ENCODE measurements at places on chromosomes 3 and 15.

DNA sequence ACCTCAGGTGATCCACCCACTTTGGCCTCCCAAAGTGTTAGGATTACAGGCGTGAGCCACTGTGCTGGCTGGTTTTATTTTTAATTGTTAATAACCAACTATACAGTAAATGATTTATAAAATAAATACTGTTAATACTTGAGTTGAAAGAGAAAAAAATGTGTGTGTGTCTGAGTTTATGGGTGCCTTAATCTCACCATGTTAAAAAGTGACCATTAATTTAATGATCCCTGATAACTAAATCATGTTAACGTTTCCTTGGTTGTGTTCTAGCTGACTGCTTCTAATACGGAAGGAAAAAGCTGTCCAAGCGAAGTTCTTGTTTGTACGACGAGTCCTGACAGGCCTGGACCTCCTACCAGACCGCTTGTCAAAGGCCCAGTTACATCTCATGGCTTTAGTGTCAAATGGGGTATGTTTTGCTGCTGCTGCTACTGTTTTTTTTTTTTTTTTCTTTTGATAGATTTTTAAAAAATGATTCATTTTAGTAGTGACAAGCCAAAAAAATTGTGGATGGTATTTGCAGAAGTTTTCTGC is 113.5 kb downstream of the GHSR start:
- DNase-seq: no peak

GRCh38 chr3:132311841-132312240 is 5.4 kb upstream of the ACP3 start:
- DNase-seq: no peak

GRCh38 chr15:43186003-43186353 is 775 bp downstream of the CCNDBP1 start:
- no peak for DNase-seq

- no peak for DNase-seq
These were observed 18.9 kb downstream of the MAP2K1 start for GRCh38 chr15:66405615-66406014.

DNA sequence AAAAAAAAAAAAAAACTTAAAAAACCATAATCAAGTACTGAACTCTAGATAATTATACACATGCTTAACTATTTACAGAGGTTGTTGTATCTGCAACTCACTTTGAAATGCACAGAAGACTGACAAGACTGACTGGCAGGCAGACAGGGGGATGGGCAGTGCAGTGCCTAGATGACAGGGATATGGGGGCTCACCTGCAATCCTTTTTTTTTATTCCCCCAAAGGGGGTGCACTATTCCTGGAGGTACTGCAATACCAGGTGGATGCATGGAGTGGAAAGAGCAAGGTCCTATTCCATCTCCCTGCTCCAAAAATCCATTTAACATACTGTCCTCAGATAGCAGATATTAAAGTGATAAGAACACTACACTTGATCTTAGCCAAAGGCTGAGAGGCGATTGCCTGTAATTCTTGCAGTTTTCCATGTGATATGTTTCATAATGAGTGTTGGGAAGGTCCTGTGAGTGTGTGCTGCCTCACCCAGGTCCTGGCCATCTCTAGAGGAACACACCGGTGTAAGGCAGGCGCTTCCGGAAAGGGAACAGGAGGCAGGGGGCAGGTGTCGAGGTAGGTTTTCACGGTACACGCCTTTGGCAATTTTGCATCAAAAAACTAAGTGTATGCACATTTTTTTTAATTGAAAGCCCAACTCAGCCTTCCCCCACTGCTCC is 22.7 kb downstream of the SEC61A1 start:
- DNase-seq: no peak

DNA sequence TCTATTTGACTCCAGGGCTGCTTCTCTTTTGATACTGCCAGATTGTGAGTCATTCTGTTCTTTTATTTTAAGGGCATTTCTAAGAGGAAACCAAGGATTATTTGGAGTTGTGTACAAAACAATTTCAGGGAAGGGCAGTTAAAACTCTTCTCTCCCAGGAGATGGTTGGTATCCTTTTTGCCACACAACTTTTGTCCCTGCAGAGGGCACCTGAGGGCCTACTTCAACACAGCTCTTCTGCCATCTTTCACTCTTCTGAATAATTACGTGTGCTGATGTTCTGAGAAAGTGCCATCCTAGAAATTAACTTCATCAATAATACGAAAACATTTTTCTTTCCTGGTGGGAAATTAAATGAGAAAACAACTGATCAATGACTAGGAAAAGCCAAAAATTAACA is 75.7 kb upstream of the GADL1 start:
- DNase-seq: no peak

DNA sequence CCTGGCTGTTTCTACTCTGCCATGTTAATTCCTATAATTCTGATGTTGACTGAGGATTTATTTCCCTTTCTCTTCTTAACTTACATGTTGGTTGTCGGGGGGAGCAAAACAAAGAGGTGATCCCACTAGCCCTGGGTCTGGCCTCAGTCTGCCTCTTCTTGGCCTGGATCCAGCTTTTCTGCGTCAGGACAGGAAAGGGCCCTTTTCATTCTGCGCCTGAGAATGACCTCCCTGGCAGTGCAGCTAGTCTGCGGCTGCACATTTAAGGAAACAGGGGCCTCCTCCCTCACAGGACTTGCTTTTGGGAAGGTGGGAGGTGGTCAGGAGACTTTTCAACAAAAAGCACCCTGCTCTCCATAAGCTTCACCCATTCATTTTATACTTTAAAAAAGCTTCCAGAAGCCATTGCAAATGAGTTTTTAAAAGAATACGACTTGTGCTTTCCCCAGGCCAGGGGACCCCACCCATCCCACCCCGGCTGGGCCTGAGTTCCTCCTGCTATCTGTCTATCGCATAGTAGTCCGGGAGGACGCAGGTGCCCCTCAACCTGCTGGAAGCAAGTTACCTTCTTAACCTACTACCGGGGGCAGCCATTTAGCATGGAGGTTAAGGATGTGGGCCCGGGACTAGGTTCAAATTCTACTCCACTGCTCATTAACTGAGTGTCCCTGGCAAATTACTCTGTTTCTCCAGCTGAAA is 21.3 kb upstream of the EHD4 start:
- no peak for DNase-seq

DNA sequence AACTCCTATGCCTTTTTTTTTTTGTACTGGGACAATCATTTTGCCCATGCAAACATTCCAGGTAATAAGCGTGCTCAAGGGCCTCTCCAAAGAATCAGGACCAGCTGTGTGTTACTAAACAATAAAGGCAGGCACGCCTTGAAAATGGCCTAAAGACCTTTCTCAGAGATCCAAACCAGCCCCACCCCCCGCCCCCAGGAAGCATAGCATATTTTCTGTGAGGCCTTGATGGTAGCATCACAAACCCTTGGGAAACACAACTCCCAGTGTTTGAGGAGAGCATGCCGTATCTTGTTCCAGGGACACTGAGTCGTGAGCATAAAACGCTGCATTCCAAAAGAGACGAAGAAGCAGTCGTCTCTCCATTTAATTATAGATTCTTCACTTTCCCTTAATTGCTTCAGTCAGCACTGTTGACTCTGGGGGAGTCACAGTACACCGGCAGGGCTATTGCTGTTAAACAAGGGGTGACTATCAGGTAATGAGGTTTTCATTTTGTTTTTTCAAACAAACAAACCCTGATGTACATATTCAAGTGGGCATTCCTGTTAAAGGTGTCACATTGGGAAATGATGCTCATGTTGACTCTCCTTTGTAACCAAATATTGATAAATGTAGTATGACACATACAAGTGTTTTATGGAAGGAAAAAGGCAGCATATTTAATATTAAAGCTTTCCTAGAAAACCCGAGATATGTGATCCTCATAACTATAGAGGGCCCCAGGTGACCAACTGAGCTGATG is 4.4 kb upstream of the TPM1 start:
- no peak for DNase-seq

Measured in activated T-helper 9 cell treated with anti-CD3 and anti-CD28 coated beads, Interleukin-2, amount 50 U/mL, for 16 hours (primary cell).